Activated naive CD4-positive, alpha-beta T cell treated with anti-CD3 and anti-CD28 coated beads for 36 hours (primary cell): ENCODE measurements at places on chromosomes 4 and X. TPM values are rescaled to one million over a fixed set of nuclear protein-coding genes. Genes with fewer than 3 reads are reported as not detected.

DNA sequence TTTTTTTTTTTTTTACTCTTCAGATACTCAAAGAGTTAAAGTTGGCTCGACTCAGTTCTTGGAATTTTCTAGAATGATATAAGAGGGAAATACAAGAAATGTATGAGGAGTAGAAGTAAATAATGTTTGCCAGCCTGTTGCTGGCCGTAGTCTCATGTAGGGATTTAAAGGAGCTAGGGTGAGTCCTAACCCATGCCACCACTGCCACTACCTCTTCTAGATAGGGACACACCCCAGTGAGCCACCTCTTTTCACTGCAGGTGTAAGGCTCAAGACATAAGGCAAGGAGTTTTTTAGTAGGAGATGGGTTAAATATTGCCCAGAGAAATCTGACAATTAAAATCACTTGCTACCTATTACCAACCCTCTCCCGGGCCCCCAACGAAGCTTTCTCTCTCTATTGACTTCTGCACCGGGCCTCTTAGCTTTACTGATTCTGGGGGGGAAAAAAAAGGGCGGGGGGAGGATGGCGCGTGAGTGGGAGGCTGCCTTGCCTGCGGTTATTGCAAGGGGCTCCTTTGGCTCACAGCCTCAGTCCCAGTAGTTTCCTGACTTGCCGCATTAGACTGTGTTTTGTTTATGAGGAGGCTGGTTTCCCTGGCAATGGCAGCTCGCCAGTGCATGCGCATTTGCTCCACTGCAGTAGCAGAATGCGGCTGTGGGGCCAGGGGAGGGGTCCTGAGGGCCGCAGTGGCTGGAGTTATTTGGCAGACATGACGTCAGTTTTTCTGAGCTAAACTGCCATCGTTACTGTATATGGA, 3.0 kb downstream of the LINC00632 start:
- H3K4me3 ChIP-seq = peak overlapping the region; percentile 15
- peaks cover 7% of the 10 kb centered on the region for H3K27me3 ChIP-seq
- peak; percentile 34 for DNase-seq
- peaks cover 3% of the 10 kb centered on the region for H3K4me1 ChIP-seq

GRCh38 chrX:133258481-133258880, 40.3 kb upstream of the TFDP3 start:
- H3K27ac ChIP-seq = no peak overlapping the region
- no peaks in the 10 kb centered on the region for H3K36me3 ChIP-seq
- no peaks in the 10 kb centered on the region for H3K4me1 ChIP-seq
- H3K4me3 ChIP-seq = no peak overlapping the region

DNA sequence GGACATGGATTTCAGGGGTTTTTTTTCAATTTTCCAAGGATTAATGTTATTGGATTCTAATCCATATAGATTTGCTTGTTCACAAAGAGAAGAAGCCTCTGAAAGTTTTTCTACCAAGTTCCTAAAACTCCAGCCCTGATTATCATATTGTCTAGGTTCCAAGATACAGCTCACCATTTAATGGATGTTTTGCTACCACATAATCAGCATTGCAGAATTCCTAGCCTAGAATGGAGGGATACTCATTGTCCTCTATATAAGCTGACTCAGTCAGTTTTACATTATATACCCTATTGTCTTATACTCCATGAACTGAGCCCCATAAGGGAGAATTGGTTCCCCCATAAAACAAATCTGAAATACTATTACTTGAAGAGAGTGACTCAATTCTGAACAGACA, 664.7 kb upstream of the FAM241A start:
- H3K27ac ChIP-seq = no peak overlapping the region
- H3K27me3 ChIP-seq = no peaks in the 10 kb centered on the region
- H3K4me1 ChIP-seq = no peaks in the 10 kb centered on the region

Gene EGFL6
- 0.12 TPM for total RNA-seq

Gene XAGE1B
- total RNA-seq = not detected

Gene SHISA3
- total RNA-seq = 0.72 TPM

Gene TEX28
- total RNA-seq = not detected

DNA sequence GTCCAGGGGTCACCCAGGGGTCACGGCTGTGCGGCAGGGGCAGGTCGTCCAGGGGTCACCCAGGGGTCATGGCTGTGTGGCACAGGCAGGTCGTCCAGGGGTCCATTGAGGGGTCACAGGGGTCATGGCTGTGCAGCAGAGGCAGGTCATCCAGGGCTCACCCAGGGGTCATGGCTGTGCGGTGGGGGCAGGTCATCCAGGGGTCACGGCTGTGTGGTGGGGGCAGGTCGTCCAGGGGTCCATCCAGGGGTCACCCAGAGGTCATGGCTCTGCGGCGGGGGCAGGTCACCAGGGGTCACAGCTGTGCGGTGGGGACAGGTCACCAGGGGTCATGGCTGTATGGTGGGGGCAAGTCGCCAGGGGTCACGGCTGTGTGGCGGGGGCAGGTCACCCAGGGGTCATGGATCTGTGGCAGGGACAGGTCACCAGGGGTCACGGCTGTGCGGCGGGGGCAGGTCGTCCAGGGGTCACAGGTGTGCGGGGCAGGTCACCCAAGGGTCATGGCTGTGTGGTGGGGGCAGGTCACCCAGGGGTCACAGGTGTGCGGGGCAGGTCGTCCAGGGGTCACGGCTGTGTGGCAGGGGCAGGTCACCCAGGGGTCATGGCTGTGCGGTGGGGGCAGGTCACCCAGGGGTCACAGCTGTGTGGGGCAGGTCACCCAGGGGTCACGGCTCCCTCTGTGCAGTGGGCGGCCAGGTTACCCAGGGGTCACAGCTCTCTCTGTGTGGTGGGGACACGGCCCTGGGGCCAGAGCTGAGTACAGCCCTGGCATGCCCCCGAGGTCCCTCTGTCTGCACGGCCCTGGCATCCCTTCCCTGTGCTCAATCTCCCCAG, 16.0 kb downstream of the ATP5ME start:
- peaks cover 5% of the 10 kb centered on the region for H3K4me1 ChIP-seq
- H3K4me3 ChIP-seq = no peak overlapping the region
- no peak overlapping the region for H3K27ac ChIP-seq
- H3K36me3 ChIP-seq = peaks cover 6% of the 10 kb centered on the region
- no peak for DNase-seq
- H3K27me3 ChIP-seq = no peaks in the 10 kb centered on the region

- no peak overlapping the region for H3K27ac ChIP-seq
- H3K4me3 ChIP-seq = no peak overlapping the region
- no peaks in the 10 kb centered on the region for H3K27me3 ChIP-seq
- no peak for DNase-seq
- H3K4me1 ChIP-seq = no peaks in the 10 kb centered on the region
Observed at GRCh38 chr4:127410644-127411043, 222.1 kb upstream of the INTU start.

DNA sequence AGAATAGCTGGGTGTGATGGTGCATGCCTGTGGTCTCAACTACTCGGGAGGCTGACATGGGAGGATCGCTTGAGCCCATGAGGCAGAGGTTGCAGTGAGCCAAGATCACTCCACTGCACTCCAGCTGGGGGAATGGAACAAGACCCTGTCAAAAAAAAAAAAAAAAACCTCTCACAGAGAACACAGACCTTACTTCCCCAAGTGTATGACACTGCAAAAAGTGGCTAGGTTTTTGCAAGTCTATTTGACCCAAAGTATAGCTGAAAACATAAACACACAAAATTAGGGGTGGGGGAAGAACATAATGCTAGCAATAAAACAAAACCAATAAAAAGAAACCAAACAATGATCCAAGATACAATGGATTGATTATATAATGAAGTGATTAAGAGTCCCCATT, 6.7 kb downstream of the LAMP2 start:
- no peak overlapping the region for H3K4me3 ChIP-seq
- H3K4me1 ChIP-seq = peaks cover 41% of the 10 kb centered on the region
- H3K36me3 ChIP-seq = no peaks in the 10 kb centered on the region
- DNase-seq = no peak
